ENCODE measurements at places on chromosomes 11 and 22.

GRCh38 chr22:48100685-48101417, 1338.4 kb downstream of the TBC1D22A start:
- DNase-seq, result no peak

DNA sequence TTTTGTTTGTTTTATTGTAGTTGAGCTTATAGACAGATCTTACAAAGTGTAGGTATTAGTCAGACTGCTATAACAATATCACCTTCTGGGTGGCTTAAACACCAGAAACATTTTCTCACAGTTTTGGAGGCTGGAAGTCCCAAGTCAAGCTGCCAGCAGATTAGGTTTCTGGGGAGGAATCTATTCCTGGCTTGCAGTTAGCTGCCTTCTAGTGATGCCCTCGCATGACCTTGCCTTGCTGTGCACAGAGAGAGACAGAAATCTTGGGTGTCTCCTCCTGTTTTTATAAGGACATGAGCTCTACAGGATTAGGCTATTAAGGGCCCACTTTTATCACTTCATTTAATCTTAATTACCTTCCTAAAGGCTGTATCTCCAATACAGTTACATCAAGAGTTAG, 1635.2 kb downstream of the FAM181B start:
- DNase-seq, result no peak

DNA sequence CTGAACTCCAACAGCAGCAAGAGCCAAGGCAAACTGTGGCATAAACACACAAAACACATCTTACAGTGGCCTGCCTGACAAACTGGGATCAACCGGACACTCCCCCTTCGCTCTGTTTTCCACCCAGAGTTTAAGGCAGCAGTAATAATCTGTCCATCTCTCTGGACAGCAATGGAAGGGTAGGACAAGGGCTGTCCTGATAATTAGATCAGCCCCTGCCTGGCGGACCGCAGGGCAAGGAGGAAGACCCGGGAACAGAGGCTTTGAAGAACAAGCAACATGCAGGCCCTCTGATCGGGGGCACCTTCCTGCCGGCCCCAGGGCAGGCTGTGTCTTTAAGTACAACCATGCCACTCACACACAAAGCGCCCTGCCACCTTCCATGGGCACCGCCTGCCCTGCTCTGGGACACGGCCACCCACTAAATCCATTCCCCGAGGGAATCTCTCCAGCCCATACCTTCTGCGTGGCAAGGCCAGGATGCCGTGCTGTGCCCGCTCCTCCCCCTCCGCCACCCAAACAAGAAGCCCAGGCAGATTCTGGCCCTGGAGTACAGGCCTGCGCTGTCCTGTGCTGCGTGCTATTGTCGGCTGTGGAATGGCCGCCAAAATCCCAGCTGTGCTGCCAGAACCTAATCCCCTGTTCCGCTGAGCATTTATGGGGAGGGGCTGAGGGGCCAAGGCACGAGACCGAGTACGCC, 38.8 kb downstream of the NUMA1 start:
- peak; percentile 43 for DNase-seq

DNA sequence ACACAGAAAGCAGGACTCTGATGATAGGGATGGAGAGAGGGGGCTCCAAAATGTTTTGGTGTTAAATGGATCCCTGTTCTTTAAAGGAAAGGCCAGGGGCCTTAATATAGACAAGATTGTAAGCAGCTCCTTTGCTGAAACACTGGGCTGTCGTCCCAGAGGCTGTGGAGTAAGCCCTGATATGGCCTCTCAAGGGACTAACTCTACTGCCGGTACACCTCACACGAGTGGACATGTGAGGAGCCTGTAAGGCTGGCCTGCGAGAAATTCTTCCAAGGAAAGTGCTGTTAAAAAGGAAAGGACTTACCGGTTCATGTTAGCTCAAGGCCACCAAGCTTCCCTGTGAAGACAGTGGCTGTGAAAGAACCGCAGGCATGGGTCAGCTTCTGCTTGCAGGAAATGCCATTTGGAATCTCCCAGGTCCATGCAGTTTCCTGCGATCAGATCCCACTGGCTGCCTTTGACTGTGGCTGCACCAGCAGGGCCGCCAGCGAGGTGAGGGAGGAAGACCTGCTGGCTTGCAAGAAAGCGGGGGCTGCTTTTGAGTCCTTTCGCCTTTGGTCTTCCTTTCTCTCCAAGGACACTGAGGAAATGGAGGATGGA, 106.6 kb downstream of the PRR5L start:
- DNase-seq, result no peak

- DNase-seq, result no peak
Measured at GRCh38 chr11:129955282-129955681, 47.4 kb downstream of the PRDM10 start.

GRCh38 chr11:13015753-13016152, 6.6 kb downstream of the RASSF10 start:
- DNase-seq, result no peak

GRCh38 chr11:2892215-2892966, 6.8 kb upstream of the CDKN1C start:
- peak; percentile 85 for DNase-seq

DNA sequence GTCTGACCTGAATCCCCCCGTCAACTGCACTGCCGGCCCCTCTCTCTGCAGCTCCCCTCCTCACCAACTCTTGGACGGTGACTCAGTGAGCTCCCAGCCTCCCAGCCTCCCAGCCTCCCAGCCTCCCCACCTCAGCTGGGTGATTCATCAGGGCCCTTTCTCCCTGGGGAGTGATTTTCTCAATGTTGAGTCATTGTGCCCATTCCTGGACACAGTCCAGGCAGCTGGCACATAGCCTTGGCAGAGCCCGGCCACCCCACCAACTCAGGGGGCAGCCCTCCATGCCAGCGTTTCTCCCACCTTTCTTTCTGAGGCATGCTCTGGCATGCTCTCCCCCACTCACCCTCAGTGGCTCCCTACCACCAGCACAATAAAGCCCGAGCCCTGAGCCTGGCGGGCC, 30.7 kb downstream of the PDE2A start:
- no peak for DNase-seq

GRCh38 chr11:68092411-68092810, 28.8 kb downstream of the CHKA start:
- DNase-seq, result no peak

- DNase-seq, result no peak
Measured at GRCh38 chr22:37892566-37893335, 13.3 kb upstream of the MICALL1 start.

DNA sequence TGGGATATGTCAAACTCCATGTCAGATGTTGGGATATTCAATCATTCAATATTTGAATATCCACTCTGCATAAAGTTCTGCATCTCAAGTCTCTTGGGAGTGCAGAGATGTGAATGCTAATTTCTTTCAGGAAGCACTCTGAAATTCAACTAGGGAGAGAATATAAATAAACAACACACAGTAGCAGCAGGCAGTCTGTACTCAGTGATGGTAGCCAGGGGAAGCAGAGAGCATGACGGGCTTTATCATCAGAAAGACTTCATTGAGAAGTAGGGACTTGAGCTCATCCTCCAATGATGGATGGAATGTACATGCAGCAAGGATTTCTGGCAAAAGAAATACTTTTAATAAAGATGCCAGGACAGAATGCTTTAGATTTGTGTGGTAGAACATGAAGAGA, 9.8 kb upstream of the TEAD1 start:
- DNase-seq, result no peak

- DNase-seq, result no peak
Measured at GRCh38 chr11:124199702-124200101, 16.6 kb downstream of the OR10D3 start.

GRCh38 chr11:134380785-134381184, 31.3 kb downstream of the B3GAT1 start:
- no peak for DNase-seq

GRCh38 chr11:93608364-93608763, 53.1 kb upstream of the CEP295 start:
- no peak for DNase-seq

DNA sequence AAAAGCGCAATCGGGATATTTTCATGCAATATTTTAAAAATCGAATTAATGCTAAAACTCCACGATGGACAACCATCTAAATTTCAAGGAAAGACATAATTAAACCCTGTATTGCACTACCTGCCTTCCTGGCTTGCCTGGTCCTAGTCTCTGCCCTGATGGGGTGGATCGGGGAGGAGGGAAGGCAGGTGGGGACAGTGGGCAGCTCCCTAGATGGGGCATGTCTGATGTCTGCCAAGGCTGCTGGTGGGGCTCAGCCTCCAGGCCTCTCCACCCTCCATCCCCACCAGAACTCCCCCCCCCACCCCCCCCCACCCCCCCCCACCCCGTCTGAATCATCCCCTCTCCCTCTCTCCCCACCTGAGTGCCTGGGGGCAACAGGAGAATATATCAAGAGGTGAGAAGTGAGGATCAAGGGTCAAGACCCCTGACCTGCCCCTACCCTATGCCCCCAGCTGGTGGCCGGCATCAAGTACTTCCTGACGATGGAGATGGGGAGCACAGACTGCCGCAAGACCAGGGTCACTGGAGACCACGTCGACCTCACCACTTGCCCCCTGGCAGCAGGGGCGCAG, 650 bp downstream of the CST6 start:
- no peak for DNase-seq

DNA sequence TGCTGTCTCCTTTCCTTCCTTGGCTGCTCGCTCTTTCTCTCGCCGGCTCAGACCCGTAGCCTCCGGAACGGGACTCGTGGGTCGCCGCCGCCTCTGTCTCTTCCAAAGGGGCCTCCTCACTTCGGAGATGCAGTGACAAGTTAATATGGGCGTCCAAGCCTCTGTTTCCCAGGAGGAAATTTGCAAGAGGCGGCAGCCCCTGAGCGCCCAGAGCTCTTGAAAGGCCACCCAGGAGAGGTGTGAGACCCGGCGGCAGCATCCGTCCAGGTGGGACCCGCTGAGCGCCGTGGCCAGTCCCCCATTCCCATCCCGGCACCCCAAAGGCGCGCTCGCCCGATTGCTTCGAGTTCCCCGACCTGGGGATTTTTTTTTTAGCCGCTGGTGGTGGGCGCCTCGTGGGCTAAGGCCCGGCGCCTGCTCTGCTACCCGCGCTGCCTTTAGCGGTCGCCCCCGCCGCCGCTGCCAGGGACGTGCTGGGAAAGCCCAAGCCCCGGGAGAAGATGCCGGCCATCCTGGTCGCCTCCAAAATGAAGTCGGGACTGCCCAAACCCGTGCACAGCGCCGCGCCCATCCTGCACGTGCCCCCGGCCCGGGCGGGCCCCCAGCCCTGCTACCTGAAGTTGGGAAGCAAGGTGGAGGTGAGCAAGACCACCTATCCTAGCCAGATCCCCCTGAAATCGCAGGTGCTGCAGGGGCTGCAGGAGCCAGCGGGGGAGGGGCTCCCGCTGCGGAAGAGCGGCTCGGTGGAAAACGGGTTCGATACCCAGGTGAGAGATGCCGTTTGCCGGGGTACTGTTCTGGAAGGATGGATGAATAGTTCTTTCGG, 772 bp downstream of the NAV2 start:
- DNase-seq, result no peak

DNA sequence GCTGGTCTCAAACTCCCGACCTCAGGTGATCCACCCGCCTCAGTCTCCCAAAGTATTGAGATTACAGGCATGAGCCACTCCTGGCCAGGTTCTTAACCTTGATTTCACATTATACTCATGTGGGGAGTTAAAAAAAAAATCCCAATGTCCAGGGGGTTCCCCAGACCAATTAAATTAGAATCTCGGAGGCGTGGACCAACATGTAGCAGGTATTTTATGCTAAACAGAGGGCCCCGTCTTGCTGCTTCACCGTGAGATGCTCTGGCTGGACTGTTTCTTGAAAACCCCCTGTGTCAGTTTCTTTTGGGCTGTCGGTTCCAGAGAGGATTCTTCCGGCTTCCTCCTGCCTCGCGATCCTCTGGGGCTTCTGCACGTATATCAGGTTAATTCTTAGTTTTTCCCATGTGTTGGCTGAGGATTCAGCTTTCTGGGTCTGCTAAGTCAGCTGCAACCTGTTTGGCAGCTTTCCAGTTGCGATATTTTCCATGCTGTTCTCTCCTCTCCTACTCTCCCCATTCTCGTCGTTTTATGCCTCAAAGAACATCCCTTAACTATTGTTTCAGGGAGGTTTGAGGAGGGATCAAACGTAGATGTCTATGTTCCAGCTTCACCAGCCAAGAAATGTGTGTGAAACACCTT, 50.6 kb upstream of the ACCSL start:
- no peak for DNase-seq

GRCh38 chr11:119592642-119593041, 136.4 kb downstream of the NECTIN1 start:
- DNase-seq, result no peak

DNA sequence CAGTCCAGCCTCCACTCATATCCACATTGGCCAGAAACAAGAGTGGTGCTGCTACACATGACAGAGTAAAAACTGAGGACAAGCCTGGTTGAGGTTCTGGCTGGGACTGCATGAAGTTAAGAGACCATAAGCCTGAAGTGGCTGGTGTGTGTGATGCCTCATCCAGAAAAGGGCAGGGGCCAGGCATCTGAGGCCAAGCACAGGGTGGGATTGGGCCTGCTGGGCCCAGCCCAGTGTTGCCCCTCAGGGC, 25.3 kb downstream of the ARVCF start:
- DNase-seq, result no peak

DNA sequence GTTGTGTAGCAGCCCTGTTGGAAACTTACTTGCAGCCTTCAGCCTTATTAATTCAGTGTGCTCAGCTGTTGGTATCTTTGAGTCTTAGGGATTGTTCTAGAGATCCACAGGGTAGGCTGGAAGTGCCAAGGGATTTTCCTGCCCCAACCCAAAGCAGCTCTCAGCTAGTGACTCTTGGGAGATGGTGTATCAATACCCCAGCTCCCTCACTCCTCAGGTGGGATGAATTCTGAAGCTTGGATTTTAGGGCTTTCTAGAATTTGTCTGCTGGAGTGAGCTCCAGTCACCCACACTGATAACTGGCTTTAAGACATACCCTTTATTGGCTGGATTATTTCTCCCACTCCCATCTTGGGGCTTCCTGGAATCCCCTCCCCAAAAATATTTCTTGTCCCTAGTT, 493.0 kb downstream of the MN1 start:
- no peak for DNase-seq

- DNase-seq, result no peak
Measured at GRCh38 chr22:23157560-23158515, 12.6 kb downstream of the RAB36 start.
